ENCODE measurements at places on chromosomes 5 and 9.

DNA sequence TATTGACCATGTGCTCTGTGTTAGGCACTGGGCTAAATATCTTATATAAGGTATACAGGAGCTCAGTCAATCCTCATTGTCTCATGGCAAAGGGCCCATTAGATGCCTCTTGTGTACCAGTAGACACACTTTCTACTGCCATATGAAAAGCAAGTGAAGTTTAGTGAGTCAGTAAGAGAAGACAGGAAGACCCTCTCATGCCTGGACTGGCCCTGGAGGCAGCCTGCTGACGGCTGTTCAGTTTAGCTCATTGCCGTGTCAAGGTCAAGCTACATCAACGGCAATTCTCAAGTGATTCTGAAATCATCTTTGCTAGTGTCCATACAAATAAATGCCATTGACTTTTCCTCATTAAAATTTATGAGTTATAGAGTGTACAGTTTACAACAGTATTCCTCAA is 237.9 kb downstream of the IRX1 start:
- DNase-seq: no peak

GRCh38 chr5:74241751-74242140 is 398.8 kb downstream of the ENC1 start:
- peak; percentile 47 for DNase-seq

DNA sequence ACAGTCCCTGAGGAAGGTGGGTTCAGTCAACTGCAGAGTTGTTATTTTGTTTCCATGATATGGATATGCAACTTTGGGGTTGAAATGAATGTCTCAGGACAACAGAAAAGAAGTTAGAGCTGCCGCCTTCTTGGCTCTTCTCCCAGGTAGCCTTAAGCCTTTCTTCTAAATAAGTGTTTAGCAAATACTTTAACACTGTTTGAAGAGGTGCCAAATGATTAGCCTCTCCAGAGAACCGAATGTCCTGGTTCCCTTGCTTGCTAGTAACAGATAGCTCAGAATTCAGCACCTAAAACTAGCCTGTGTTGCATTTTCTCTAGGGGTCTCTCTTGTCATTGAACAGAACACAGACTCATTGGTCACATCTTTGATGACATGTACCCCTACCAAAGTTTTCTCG is 127.7 kb upstream of the PIK3R1 start:
- peak; percentile 35 for DNase-seq

DNA sequence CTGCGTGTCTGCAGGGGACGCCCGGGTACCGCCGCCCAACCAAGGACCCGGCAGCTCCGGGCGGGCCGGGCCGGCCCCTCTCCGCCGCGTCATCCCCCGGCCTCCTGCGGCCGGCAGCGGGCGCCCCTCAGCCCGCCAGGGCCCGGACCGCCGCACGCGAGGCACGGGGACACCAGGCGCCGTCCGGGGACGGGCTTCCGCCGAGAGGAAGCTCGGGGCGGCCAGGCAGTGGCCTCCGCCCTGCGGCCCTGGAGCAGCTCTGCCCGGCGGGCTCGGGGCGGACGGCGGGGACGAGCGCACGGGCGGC is 373 bp downstream of the FBXW5 start:
- peak; percentile 43 for DNase-seq

DNA sequence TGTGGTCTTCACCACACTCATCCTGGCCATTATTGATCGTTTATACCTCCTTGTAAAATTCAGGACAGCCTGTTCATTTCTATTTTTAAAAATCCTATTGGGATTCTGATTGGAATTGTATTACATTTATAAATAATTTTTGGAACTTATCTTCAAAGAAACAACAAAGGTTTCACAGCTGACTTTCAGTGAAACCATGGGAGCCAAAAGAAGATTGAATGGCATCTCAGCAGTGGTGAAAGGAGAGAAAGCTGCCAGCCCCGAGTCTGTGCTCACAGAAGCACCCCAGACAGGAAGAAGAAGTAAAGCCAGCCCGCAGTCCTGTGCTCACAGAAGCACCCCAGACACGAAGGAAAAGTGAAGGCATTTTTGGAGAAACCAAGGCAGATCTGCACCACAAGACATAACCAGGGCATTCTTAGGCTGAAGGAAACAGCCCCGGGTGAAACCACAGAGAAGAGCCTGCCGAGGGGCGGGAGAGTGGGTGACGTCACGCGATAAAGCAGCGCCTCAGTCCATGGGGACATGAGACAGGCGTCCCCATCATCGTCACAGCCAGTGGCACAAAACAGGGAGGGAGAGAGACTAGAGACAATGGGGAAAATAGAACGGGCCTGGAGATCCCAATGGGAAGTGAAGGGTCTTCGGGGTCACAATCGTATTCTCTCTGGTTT is 42.5 kb upstream of the SLC9A3 start:
- DNase-seq: no peak

- DNase-seq: no peak
Observed at GRCh38 chr5:143877196-143877595, 65.2 kb downstream of the HMHB1 start.

DNA sequence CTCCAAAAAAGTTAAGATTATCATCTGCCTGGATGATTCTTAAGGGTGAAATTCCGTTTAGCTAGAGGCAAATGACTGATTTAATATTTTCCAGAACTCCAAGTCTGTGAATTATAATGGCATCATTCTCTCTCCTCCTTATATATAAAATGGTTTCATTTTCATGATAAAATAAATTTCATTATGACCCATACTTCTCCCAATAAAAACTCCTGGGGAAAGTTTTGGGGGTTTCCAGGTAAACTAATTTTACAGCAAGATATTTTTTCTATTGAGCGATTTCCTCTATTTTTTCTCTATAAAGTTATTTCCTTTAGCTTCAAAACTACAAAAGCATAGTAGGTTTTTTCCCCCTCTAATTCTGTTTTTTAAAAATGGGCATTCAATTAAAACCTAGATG is 7.6 kb upstream of the OTULIN start:
- no peak for DNase-seq

DNA sequence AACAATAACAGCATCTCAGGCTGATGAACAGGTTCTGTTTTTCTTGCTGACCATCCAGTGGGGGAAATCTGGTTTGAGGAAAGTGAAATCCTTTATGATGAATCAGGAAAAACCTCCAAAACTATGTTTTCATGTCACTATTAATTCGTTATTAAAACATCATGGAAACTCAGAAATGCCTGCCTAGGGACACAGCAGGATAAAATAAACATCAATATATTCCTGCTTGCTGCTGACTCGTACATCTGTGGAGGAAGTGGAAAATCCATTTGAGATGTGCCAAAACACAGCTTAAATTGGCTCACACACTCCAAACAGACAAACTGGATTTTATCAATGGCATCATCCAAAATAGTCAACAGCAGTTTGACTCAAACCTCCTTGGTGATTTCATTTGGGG is 53.0 kb downstream of the TEK start:
- peak; percentile 57 for DNase-seq

GRCh38 chr5:77424921-77425320 is 67.2 kb downstream of the WDR41 start:
- DNase-seq: no peak

GRCh38 chr9:16345902-16346301 is 524.6 kb downstream of the BNC2 start:
- DNase-seq: no peak

GRCh38 chr5:37005946-37006540 is 129.5 kb downstream of the NIPBL start:
- peak; percentile 36 for DNase-seq

GRCh38 chr5:123746683-123747360 is 234.8 kb downstream of the CSNK1G3 start:
- no peak for DNase-seq

GRCh38 chr5:77853353-77853907 is 77.3 kb upstream of the TBCA start:
- DNase-seq: no peak

GRCh38 chr9:86945728-86946200 is 1.5 kb downstream of the GAS1 start:
- DNase-seq: peak; percentile 40

- no peak for DNase-seq
Observed at GRCh38 chr9:97501177-97501971, at the start of gene TMOD1. TMOD1 (plus strand) TSS chr9:97501666; CDS start chr9:97524189, 22,523 bp downstream.

GRCh38 chr5:143251946-143252345 is 151.5 kb downstream of the NR3C1 start:
- DNase-seq: no peak

DNA sequence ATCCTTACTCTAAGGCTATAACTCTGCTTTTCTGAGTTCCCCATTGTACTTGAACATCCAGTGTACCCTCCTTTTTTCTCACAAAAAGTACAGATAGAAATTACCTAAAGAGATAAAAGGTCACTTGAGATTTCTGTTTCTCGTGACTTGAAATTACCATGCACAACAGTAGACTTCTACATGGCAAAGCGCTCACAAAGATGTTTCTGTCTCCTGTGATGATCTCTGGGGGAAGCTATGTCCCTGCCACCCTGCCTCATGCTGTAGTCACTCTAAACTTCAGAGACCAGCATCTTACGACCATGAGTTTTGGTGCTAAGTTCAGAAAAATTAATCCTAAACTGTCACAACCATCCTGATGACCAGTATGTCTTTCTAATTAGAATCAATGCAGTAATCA is 36.2 kb downstream of the NFIB start:
- no peak for DNase-seq

DNA sequence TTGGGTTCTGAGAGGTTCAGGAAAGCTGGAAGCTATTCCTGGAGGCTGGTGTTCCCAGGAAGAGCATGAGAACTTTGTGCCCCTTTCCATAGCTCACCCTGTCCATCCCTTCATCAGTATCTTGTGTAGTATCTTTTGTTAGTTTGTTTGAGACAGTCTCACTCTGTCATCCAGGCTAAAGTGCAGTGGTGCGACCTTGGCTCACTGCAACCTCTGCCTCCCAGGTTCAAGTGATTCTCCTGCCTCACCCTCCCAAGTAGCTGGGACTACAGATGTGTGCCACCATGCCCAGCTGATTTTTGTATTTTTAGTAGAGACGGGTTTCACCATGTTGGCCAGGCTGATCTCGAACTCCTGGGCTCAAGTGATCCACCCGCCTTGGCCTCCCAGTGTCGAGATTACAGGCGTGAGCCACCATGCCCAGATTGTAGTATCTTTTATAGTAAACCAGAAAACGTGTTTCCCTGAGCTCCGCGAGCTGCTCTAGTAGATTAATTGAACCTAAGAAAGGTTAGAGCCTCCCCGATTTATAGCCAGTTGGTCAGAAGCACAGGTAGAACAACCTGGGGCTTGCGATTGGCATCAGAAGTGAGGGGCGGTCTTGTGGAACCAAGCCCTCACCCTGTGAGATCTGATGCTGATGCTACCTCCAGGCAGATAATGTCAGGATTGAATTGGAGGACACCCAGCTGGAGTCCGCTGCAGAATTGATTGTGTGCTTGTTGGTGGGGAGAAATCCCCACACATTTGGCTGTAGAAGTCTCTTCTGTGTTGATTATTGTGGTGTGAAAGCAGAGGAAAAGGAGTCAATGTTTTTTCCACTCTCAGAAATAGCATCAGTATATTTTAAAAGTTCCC is 32.3 kb downstream of the ATP6V0E1 start:
- DNase-seq: no peak

DNA sequence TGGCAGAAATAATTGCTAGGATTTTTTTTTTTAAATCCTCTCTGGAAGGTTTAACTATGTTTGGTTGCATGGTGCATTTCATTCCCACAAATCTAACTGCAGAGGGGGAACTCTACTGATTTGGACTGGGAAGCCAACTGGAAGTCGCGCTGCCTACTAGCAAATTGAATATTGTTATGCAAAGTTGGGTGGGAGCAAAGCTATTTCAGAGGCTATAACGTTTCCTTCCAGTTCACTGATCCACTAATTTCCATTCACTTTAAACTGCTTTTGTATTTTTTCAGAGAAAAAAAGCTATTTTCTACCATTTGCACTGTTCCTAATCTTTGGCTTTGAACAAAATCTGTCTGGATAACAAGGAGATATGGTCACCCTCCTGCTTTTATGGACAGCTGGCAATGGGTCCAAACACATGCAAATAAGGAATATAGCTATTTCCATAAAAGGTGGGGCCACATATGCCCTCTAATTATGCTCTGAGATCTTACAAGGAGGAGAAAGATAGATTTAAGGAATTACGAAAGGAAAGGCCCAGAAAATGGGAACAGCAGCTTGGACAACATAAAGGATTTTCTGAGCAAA is 40.1 kb downstream of the MACIR start:
- no peak for DNase-seq

DNA sequence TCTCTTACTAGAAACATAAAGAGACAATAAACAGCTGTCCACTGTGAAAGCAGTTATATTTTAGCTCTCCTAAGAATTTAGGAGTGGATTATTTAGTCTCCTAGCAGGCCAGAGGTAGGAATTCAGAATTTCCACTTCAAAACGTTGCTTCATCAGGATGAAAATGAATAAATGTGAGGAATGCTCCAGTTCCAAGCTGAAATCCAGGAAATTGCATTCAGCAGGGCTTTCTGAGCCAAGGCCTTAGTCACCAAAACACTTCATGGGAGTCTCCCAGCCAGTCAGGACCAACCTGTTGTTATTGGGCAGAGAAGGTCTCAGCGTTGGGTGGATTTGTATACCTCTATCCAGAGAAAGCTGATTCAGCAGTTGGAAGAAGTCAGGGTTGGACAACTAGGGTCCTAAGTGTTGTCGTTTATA is 1040.3 kb downstream of the TLE1 start:
- DNase-seq: peak; percentile 95

- DNase-seq: peak; percentile 40
Observed at GRCh38 chr9:88817628-88818027, 173.6 kb upstream of the S1PR3 start.

DNA sequence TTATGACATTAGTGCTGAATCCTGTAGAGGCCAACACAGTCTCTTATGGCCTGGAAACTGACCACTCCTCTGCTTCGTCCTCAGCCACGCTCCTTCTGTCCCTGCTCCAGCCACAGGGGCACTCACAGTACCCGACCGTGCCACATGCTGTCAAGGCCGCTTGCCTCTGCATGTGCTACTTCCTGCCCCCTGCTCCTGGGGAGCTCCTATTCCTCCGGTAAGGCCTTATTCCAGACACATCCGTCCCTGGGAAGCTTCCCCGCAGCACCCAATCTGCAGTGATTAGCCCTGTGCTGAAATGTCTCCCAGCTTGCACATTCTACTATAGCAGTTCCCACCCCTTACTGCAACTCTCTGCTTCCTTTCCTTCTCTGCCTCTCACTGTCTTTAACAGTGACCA is 187.5 kb downstream of the CRB2 start:
- DNase-seq: no peak

DNA sequence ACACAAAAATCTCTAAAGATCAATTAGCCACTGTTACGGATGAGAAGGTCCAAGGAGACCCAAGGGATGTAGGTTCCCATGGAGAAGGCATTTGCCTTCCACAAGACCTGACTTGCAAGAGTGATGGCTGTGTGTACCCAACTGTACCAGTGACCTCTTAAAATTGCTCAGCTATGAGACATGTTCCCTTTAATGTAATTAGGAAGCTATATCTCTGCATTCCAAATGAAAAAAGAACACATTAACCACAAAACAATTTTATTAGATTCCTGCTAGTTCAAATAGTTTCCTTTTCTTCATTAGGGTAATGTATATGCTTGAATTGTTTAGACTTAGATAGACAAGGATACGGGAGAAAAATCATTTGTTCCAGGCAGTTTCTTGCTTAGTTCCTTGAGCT is 3.3 kb downstream of the OR2Y1 start:
- no peak for DNase-seq

All from fibroblast of upper back skin (primary cell).